Left ventricle myocardium inferior (tissue), 1 donor: ENCODE measurements at places on chromosomes 16 and 17.

DNA sequence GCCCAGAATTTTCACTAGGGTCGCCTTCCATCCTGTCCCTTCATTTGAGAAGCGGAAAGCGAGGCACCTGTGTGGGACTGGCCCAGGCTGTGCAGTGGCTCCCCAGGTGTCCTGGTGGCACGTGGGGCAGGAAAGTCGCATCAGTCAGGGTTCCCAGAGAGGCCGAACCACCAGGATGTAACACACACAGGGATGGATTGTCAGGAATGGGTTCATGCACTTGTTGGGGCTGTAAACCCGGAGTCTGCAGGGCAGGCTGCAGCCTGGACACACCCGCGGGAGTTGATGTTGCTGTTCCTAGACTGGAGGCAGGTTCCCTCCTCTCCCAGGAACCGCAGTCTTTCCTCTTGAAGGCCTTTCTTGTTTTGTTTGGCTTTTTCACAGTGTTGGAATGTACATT is 30.7 kb upstream of the RPTOR start:
- no peak for DNase-seq

- no peak for DNase-seq
Observed at GRCh38 chr16:67234180-67234597, 7.3 kb downstream of the TMEM208 start.

DNA sequence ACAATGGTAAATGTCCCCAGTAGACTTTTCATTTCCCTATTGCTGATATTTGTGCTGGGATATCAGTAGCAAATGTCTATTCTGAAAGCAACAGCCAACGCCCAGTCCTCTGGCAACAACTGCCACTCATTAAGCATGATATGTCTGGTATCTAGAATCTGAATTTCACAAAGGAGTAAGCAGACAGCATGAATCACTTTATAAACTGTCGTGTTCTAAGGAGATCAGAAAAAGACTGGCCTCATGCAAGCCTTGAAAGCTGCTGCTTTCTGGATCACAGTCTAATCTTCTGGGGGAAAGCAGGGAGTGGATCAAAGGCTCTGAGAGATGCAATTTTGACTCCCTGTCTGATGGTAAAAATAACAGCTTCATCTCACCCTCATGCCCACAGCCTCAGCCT is 153.1 kb upstream of the NOG start:
- no peak for DNase-seq

- DNase-seq = no peak
Observed at GRCh38 chr17:65268832-65269231, 131.7 kb downstream of the RGS9 start.

- DNase-seq = no peak
Observed at GRCh38 chr17:81365601-81366585, 29.4 kb upstream of the BAHCC1 start.
